IPS DF 6.9 (cell line): ENCODE measurements at places on chromosomes 7 and 10.

DNA sequence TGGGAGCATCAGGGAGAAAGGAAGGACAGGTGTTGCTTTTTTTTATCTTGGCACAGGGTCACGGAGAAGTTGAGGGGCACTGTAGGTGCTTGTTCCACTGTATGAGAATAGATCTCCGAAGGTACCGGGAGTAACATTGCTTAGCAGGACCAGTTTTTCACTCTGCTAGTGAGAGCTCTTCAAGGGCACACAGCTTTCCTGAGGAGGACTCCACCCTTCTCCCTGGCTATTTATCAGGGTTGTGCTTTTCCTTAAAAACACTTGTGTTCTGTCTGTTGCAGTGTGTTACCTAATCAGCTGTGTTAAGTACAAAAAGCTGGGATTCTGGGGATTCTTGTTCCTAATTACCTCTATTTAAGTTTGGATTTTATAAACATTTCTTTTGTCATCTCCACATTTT lies 160.5 kb downstream of the SND1 start:
- DNase-seq = no peak

DNA sequence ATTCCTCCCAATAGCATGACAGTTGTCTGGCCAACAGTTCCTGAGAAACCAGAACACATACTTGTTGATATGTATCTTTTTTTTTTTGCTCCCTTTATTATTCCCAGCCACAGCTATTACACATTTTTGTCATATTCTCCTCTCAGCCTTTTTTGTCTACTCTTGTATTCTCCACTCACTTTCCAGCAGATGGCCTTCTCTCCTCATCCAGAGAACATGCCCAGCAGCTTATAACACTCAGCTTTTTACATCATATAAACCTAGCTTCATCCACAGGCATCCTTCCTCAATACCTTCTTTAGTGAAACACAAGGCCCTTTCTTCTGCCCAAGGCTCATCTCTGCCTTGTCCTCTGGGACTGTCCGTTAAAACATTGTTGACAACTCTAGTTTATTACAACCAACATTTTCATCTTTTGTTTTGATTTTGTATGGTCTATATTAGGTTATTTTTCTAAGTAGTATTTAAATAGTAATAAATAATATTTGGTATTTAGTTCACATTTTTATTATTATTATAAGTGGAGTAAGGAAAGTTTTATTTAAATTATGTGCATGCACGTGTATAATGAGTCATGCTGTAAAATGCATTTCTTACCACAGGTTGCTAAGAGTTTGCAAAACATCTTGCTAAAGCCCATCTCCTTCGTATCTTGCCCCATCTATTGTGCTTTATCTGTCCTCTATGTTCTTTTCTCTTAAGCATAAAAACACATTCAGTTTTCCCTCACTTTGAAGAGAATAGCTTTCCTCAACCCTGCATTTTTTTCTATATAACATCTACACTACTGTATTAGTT lies 101.5 kb downstream of the ORC5 start:
- no peak for DNase-seq

DNA sequence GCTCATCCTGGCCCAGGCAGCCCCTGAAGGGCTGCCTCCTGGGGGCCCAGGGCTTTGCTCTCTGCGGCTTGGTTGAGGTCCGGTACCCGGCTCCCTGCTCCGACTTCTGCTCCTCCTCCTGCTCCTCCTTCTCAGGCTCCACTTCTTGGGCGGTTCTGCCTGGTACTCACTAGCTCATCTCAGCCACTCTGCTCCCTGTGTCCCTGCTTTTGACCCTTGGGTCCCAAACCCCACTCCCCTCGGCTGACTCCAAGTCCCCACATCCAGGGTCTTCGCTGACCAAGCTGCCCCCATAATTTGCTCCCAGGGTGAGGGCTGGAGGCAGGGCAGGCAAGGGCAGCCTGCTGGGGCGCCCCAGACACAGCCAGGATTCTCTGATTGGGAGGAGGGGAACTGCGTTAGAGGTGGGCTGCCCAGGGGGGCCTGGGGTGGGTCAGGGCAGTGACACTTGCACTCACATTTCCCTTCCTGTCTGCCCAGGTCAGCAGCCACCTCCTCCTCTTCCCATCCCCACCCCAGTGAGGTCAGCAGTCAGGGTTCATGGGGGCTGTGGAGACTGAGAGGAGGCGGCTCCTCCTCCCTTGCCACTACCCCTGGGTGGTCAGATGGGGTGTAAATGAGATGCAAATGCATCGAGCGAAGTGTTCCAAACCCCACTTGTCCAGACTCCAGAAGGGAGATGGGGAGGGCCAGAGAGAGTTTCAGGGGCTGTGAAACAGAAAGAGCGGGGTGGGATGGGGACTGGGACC lies 2.2 kb downstream of the SMARCD3 start:
- no peak for DNase-seq

DNA sequence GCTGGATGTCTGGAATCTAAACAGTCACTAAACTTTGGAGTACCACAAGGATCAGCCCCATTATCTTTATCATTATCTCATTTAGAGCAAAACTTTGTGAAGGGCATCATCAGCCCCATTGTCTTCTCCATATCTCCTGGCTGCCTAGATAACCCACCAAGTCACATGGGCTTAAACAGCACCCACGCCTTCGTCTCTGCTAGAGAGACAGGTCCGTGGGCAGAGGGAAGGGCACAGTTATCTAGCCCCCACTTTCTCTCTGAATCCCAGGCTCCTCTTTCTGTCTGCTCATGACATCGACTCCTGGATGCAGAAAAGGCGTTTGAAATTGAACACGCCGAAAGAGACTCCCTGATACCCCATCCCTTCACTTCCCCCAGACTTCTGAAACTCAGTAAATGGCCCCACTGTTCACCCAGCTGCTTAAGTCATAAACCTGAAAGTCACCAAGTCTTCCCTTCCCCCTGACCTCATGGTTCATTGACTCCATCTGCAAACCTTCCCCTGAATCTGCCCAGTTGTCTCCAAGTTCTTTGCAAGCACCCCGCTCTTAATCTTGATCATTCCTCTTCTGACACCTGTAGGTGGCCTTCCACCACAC lies 20.9 kb upstream of the PARD3 start:
- no peak for DNase-seq
